ENCODE measurements at places on chromosomes 5 and 9.
A peak's percentile ranks its signal among the peaks of the same experiment; 100 is the strongest.

GRCh38 chr5:137667341-137667740 is 68.5 kb downstream of the KLHL3 start:
- DNase-seq: no peak

- DNase-seq: peak; percentile 69
These were observed 11.4 kb downstream of the YTHDC2 start for GRCh38 chr5:113524927-113525326.

- DNase-seq: no peak
These were observed 55.3 kb downstream of the ENTREP1 start for GRCh38 chr9:69380301-69380700.

- peak; percentile 39 for DNase-seq
These were observed 122.5 kb downstream of the COL23A1 start for GRCh38 chr5:178467568-178468195.

DNA sequence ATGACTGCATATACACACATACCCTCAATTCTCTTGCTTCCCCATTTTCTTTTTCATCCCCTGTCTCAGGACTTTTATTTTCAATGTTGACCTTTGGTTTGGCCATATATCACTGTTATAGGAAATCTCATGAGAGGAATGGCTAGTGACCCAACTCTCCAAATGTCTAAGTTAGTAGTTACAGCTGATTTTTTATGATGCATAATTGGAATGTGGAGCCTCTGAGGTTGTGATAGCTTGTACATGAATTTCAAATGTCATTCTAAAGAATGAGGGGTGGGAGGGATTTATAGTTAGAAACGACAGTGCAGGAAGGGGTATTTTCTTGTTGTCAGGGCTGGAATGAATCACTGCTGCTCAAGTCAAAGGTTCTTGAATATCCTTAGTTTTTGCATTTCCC is 356.1 kb downstream of the NTRK2 start:
- no peak for DNase-seq

- DNase-seq: no peak
These were observed 189.0 kb downstream of the SNCAIP start for GRCh38 chr5:122501089-122501435.

DNA sequence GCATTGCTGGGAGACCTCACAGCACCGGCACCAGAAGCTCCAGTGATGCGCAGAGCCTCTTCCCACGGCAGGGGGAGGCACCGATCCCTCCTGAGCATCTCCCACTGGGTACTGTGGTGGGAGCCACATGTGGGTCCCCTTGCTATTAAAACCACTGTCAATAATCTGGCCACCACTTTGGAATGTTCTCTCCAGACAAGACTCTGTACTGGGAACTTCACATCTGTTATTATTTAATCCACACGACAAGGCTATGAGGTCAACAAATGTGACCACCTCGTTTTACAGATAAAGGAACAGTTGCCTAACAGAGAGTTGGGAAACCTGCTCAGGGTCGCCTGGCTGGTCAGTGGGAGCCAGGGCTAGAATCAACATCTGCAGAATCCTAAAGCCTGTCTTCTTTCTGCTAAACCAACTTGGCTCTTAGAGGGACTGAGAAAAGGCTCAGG is 72.7 kb downstream of the EPB41L4B start:
- no peak for DNase-seq

DNA sequence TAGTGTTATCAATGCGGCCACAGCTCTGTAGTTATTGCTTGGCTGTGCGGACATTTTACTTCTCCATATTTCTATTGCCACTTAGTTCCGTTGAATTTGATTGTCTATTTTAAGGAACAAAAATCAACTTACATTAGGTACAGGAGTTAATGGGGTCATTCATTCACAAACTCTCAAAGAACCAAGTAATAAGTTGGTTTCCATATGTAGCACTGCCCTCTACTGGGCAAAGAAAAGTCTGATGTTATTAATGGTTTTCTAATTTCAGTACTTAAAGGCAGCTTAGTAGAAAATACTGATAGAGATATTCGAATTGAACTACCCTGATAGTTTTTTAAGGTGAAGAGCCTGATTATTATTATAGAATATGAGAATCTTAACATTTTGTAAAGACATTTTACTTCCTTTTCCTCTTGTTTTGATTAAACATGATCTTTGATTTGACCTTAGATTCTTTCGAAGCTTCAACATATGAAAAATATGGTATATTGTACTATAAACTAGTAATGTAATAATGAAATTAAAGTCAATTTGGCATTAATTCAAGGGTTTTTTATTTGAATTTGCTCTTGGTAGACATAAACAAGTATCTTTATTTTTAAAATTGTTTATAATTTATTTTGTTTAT is 119.5 kb upstream of the CTNND2 start:
- peak; percentile 49 for DNase-seq

DNA sequence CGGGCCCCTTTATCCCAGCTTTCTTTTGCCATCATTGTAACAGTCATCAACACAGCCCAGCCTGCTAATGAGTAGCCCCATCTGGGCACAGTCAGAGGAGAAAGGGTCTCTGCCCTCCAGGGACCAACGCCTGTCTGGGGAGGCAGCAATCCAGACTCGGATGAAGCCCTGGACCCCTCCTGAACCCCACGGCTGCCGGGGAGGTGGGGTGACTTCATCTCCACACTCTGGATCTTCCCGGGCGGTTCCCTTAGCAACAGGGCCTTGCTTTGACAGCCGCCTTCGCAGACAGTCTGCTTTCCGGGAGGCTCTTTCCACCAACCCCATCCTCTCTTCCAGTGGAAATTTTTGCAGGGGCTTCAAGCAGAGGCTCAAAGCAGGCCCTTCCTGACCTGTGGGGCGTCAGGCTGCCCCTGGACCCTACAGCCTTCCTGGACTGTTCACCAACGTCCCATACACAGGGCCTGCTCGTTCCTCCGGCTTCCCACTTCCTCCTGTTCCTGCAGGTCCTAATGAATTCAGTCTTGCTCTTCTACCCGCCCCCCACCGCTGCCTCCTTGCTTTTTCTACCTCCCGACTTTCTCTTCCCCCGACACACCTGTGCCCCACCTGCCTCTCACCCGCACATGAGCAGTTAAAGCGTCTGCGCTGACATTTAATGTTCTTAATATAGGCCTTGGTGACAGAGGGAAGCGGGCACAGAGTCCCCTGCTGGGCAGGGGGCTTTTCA is 161.7 kb upstream of the MVB12B start:
- no peak for DNase-seq

DNA sequence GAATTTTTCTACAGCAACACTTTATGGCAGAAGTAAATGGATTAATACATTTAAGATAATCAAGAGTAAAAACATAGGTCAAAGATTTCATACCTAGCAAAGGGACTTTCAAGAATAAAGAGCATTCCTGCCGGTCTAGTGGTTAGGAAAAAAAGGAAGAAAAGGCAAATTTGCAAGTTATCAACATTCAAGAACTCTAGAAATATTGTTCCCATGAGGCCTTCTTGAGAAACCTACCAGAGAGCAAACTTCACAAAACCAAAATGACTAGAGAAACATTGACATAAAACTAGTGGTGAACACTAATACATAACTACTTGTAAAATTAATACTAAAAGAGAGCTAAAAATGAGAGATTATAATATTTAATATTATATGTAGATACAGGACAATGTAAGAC is 320.2 kb upstream of the RGMB start:
- DNase-seq: no peak

DNA sequence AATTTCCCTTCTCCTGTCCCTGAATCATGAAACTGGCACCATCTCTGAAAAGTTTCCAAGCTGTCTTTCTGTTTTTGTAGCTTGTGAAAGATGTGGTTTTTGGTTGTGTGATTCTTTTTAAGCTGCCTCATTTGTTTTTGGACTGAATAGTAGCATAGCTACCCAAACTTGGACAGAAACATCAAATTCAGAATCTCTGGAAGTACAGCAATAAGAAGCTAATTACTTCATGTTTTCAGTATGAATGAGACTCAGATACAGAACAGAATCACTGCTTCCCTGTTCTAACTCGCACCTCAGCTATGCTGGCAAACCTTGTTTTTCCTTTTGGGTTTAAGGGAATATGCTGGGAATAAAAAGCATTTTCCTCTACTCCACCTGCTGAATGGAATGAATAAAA is 101.0 kb downstream of the FGF1 start:
- no peak for DNase-seq

- no peak for DNase-seq
These were observed 53.4 kb downstream of the RNF145 start for GRCh38 chr5:159155960-159156359.

GRCh38 chr9:131397100-131397790 is 3.4 kb downstream of the PRRC2B start:
- DNase-seq: no peak

DNA sequence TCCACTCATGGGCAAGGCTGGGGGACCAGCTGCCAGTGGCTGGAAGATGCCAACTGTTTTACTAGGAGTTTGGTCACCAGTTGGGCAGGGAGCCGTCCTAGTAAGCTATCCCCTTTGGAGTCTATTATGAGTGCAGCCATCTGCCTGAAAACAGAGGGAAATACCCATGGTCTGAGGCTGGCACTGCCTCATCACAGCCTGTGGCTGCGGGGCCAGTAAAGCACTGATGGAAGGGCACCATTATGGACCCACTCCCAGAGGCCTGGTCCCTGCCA is 187.2 kb upstream of the PANK3 start:
- no peak for DNase-seq

DNA sequence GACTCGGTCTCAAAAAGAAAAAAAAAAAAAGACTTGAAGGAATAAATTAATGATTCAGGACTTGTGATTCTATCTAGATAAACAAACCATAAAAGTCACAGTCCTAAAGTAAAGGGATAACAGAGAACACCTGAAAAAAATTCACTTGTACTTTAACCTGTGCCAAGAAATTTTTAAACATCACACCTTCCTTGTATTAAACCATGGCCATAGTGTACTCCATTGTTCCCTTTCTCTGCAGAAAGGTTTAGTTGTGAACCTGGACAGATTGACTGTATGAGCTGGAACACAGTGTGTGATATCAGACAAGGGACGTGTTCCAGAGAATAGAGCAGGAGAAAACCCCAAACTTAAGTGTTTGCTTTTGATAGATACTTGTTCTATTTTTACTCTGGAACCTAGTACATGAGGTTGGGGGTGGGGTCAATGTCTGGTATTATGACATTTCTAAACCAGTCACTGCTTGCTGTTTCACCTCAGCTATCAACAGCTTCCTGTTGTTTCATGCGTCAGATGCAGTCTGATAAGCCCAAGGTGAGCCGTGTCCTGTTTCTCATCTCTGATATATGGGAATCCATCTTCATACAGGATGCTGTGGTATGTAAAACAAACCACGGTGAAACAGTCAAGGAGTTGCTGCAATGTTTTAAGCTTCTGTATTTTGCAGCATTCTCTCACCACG is 62.5 kb upstream of the ITGA1 start:
- peak; percentile 43 for DNase-seq
